ENCODE measurements at places on chromosomes 4 and X. TPM values are rescaled to one million over a fixed set of nuclear protein-coding genes. Genes with fewer than 3 reads are reported as not detected.

DNA sequence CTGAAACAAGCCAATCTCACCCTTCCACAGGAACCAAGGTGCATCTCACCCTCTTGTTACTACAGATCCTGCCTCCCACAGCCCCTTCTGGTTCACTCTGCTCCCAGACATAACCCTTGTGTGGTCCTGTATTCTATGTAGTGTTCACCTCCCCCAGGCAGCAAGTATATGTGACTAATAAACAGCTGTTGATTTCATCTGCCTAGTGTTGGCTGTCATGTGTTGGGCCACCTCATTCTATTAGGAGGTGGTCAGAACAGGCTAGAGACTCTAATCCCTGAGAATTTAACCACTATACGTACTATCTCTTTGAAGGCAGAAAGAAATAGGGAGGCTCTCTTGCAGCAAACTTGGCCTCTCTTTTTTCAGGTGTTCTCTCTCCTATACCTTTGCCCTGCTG lies 134.3 kb upstream of the RPL34 start:
- H3K4me3 ChIP-seq, result no peak overlapping the region
- no peak for DNase-seq
- H3K4me1 ChIP-seq, result no peaks in the 10 kb centered on the region

DNA sequence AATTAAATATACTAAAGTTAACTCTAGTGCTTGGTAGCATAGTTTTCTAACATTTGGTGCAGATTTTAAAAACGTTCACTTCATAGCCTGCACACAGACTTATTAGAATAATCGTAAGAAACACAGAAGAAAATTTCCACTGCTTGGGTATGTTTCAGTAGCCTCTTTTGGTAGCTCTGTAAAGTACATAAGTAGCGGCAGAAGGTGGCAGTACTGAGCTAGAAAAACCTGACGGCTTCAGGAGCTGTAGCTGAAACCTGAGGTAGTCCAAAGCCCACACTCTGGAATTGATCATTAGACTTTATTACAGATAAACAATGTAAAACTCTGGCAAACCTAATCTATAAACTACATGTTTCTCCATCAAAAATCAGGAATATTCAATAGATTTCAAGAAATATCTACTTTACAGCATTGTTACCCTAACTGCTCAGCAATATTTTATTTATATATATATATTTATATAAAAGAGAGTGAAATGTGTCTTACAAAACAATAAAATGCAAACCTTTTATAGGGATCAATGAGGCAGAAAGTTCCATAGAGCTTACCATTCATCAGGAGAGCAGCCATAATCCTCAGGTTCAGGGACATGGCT lies 88.2 kb downstream of the ATP8A1 start:
- H3K36me3 ChIP-seq, result no peaks in the 10 kb centered on the region
- no peak overlapping the region for H3K27ac ChIP-seq
- no peaks in the 10 kb centered on the region for H3K27me3 ChIP-seq
- no peak overlapping the region for H3K4me3 ChIP-seq

DNA sequence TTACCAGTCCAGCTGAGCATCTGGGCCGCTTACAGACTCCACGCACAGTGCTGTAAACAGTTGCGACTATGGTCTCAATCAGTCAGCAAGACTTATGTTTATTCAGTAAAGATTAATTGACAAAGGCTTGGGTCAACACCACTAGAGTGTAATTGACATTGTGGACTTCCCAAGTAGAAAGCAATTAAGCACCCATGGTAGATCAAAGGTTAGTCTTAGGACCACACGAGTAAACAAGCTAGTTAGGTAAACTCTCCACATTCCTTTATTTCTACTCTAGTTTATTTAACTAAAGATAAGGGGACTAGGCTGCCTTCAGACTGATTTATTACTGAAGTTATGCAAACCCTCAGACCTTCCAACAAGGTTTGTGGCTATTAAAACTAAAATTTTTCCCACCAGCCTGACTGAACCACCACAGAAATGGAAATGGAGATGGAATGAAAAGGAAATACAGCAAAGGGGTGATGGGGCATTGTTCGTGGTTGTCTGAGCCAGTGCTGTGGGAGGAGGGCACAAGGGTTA lies 44.2 kb downstream of the MTHFD2L start:
- no peak overlapping the region for H3K27ac ChIP-seq
- DNase-seq, result no peak
- no peak overlapping the region for H3K4me3 ChIP-seq
- no peaks in the 10 kb centered on the region for H3K27me3 ChIP-seq
- peaks cover 23% of the 10 kb centered on the region for H3K4me1 ChIP-seq
- no peaks in the 10 kb centered on the region for H3K36me3 ChIP-seq

GRCh38 chr4:48121180-48121579 lies 12.9 kb downstream of the TXK start:
- no peaks in the 10 kb centered on the region for H3K27me3 ChIP-seq
- no peak for DNase-seq
- no peaks in the 10 kb centered on the region for H3K36me3 ChIP-seq

DNA sequence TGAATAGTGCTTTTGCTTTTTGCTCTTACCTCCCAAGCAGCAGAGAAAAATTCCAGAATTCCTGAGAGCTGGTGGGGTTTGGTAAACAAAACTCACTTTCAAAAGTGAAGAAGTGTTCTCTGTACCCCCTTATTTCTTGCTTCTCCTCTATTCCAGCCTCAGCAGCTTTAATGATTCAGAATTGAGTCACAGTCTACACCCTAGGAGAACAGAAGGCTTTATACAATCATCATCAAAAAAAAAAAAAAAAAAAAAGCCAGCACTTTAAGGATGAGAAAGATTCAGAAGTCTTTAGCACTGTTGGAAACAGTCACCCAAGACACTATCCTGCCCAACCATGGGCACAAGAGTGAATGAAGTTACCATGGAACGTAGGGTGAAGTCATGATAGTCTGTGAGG lies 1583.1 kb upstream of the PCDH10 start:
- no peaks in the 10 kb centered on the region for H3K36me3 ChIP-seq
- no peaks in the 10 kb centered on the region for H3K27me3 ChIP-seq

DNA sequence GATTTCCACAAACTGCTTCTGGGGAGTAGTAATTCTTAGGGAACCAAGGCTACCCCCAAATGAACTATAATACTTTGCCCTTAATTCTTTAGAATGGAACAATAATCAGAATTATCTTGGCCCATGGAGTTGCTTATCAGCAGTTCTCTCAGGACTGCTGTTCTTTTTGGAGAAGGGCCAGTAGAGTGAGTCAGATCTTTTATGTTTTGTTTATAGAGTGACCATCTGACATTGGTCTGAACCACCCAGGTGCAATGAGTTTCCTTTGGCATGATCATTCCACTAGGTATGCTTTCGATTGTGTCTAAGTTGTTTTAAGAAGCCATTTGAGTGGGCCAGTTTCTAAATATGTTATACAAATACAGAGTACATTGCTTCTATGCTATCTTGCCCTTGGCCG lies 31.8 kb downstream of the PRRG1 start:
- H3K4me3 ChIP-seq, result no peak overlapping the region
- no peak for DNase-seq
- no peaks in the 10 kb centered on the region for H3K36me3 ChIP-seq
- no peaks in the 10 kb centered on the region for H3K27me3 ChIP-seq

DNA sequence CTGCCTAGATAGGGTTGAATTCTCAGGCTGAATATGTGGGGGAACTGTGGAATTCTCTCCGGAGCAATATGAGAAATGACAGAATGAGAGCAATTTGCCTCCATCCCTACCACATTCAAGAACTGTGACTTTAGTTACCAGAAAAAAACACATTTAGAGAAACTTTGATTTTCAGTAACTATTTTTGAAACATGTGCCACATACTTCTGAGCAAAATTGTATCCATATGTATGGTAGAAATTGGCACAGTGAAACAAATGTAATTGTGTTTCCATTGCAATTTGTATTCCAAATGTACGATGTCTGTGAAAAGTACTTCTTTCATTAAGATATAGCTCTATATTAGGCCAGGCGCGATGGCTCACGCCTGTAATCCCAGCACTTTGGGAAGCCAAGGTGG lies 5.5 kb upstream of the KLHL8 start:
- no peaks in the 10 kb centered on the region for H3K4me1 ChIP-seq
- no peak for DNase-seq
- no peak overlapping the region for H3K27ac ChIP-seq
- H3K27me3 ChIP-seq, result no peaks in the 10 kb centered on the region
- no peaks in the 10 kb centered on the region for H3K36me3 ChIP-seq
- no peak overlapping the region for H3K4me3 ChIP-seq

Gene CT55
- total RNA-seq, result not detected

Gene INTS12
- total RNA-seq, result 8.4 TPM

Gene HS6ST2
- total RNA-seq, result 2.9 TPM

Gene PPP2R3B
- total RNA-seq, result 5.0 TPM

Gene PDHA2
- total RNA-seq, result not detected

Gene GPRIN3
- total RNA-seq, result 3.2 TPM

Gene SLAIN2
- 27.5 TPM for total RNA-seq

Measured in pancreas (tissue), 10 donors.